ENCODE measurements at places on chromosomes 3 and 15. TPM values are rescaled to one million over a fixed set of nuclear protein-coding genes. Genes with fewer than 3 reads are reported as not detected.

ZNF197 gene
- 18.0 TPM for total RNA-seq

ANKUB1 gene
- not detected for total RNA-seq

GRCh38 chr15:66356077-66356358 lies 467 bp downstream of the TIPIN start:
- DNase-seq, result no peak

DNA sequence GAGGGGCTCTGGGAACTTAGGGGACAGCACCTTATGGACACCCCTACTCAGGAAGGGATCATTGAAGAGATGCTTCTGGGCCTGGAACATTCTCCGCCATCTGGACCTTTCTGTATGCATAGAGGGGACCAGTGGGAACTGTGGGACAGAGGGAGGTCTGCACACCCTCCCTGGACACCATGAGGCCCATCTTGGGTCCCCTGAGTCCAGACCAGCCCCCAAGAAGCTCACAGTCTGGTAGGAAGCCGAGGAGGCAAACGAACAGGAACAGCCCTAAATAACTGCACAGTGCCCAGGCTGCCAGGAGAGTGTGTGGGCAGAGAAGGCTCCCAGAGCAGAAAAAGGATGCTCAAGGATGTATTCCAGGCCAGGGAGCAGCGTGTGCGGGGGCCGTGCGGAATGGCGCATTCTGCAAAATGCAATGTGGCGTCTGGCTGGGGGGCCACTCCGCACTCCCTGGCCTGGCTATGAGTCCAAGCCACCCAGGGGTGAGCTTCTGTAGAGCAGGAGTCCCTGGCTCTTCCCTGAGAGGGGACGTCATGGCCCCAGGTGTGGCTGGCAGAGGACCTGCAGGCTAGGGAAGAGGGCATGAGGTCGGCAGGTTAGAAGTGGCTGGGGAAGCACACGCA lies 24.5 kb upstream of the KLF13 start:
- DNase-seq, result no peak

- DNase-seq, result no peak
Observed at GRCh38 chr15:74327756-74328155, 39.7 kb downstream of the CYP11A1 start.

Data from breast epithelium (tissue), 4 donors.